ENCODE measurements at places on chromosomes 1 and 21.

DNA sequence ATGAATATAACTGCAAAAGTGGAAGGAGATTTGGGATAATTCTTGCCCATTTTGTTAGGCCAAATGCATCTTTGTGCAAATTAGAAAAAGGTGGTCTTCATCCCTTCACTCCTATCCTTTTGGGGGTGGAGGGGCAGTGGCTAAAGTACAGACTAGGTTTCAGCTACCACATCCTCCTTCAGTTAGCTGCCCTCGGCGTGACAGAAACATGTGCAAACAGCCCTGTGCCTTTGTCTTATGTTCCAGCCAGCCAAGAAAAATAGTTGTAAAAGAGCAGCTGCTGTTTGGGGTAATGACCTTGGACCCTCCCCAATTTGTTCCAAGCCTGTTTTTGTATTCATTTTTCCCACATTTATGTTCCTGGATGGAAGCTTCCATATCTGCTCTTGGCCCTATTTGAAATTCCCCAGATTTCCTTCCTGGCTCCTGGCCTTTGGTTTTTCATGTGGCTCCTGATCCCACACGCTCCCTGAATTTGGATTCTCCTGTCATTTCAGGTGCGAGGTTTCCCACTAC, 8.3 kb upstream of the LGALS8 start:
- no peak for DNase-seq

GRCh38 chr21:46437096-46437498, 21.6 kb upstream of the DIP2A start:
- no peak for DNase-seq

DNA sequence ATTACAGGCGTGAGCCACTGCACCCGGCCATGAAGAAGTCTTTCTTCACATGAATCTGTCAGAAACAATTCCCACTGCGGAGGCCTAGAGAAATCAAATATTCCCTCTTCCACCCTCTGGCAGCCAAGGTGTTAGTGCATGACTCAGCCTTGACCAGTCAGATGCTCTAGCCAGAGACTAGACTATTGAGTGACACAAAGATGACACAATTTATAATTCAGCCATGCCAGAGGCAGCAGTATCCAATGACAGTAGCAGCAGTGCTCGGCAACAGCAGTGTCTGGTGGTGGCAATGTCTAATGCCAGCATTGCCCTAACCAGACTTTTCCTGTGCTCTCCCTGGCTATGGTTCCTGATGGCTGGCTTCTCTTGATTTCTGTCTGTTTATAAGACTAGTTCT, 8.7 kb downstream of the CTXND2 start:
- no peak for DNase-seq

GRCh38 chr1:247551721-247552120, 2.8 kb downstream of the GCSAML start:
- no peak for DNase-seq

GRCh38 chr21:43593078-43593477, 66.2 kb downstream of the HSF2BP start:
- DNase-seq = no peak

GRCh38 chr21:23394458-23394857, 2212.8 kb downstream of the MRPL39 start:
- no peak for DNase-seq

Measured in NCI-H524 (cell line).